GOT3 (cell line): ENCODE measurements at places on chromosomes 11 and 22.

- no peak for DNase-seq
Measured at GRCh38 chr22:24976442-24977218, 24.1 kb downstream of the KIAA1671 start.

DNA sequence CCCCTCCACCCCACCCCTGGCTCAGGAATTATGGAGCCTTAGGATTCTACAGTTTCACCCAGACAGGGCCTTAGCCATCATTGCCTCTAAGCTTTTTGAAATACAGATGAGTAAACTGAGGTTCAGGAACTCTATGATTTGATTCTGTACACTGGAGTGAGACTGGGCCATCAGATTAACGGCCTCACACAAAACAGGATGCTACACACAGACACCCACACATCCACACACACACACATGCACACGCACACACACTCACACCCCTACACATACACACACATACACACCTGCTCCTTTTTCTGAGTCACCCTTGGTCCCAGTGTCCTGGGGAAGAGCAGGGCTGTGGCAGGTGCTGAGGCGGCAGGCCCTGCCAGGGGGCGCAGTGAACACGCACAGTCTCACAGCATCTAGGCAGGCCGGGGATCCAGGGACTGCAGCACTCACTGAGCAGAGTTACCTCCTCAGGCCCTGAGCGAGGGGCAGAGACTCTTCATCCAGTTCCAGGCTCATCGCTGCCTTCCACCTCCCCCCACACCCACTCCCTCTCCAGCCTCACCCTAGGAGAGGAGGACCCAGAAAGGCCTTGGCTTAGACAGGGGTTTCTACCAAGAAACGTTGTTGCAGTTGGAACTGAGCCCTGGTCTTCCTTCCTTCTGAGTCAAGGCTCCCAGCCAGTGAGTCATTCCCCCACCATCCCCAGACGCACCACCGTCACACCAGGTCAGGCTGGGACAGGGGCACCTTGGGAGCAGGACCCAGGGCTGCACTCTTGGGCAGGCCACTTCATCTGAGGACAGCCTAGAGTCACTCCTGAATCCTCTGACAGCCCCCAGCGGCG, 89.8 kb upstream of the PARVA start:
- peak; percentile 48 for DNase-seq

GRCh38 chr22:43260331-43261231, 73.6 kb upstream of the TTLL12 start:
- no peak for DNase-seq

GRCh38 chr11:60995798-60996197, 24.3 kb downstream of the CD6 start:
- no peak for DNase-seq

DNA sequence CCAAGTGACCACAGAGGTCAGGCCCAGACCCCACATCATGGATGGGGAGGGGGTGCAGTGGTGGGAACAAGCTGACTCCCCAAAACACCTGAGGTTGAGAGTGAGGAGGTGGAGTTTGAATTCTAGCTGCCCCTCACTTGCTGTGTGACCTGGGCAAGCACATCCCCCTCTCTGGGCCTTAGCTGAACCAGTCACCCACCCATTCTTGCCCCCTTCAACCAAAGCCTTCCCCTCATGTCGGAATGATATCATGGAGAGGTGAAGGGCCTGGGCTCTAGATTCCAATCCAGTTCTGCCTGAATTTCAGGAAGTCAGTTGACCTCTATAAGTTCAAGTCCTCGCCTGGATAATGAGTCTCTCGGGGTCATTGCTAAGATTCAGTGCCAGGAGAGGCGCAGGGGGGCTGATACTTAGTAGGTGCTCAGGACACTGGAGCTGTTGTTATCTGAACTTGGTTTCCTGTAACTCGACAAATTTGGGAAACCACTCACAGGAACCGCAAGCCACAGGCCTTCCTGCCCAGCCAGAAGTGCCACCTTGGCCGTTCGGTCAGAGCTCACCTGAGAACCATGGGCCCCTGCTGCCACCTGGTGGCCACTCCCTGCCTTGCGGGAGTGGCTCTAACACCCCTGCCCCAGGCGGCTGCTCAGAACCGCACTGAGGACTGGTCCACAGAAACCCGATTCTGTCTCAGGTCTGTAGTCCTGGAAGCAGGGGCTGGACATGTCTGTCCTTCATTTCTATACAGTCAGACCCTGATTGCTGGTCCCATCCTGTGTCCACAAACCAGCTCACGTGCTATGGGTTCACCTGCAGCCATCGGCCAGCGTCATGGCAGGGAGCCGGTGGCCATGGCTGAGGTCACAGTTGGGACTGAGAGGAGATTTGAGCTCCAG, 6.9 kb downstream of the CDC42EP1 start:
- no peak for DNase-seq

DNA sequence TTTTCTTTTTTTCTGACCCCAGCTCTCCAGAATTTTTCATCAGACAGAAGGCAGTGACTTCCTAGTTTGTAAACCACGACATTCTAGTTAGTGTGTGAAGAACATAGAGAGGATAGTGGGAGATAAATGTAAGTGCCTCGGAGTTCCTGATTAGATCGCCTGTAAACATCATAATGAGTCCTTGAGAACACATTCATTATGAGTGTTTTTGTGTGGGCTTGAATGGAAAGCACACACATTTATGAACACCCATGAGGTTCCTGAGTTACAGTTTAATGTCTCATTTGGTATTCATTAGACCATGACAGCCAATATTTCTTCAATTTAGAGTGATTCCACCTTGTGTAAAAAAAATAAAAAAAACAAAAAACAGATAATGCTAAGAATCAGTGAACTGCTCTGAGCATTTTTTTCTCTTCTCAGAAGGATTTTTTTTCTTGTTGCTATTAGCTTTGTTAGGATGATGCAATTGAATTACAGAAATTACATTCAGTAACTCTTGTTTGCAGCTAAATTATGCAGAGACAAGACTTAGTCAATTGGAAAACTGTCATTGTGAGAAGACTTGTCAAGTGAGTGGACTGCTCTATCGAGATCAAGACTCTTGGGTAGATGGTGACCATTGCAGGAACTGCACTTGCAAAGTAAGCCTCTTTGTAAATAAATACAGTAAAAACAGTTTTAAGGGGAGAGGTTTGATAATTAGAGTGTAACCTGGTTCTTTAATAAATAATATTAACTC, 257.6 kb downstream of the NELL1 start:
- no peak for DNase-seq

DNA sequence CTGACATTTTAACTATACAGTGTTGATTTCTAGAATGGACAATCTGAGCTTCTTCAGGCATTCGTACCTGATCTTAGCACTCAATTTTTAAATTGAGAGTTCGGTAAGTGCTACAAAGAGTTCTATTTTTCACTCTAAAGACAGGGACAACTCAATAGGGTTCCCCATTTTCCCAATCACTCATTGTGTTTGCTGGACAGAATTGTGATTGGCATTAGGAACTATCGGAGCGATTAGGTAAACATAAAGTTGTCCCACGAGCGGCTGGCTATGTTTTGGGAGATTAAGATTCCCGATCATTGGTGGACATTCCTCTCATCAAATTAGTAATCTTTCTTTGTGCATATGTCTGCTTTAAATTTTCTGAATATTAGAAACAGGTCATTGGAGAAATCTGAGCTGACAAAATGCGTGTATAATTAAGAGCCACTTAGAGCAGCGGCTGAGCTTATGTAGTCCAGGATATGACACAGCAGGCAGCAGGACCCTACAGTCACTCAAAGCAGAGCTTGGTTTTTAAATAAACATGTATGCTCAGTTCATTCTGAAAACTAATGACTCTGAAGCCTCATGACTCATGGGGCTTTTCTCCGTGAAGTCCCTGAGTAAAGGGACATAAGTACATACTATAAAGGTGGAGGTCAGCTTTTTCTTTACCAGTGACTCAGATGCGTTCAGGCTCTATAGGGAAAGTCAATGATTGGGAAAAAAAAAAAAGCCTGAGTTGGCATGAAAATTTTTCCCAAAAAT, 109.4 kb downstream of the GRIA4 start:
- DNase-seq = no peak

DNA sequence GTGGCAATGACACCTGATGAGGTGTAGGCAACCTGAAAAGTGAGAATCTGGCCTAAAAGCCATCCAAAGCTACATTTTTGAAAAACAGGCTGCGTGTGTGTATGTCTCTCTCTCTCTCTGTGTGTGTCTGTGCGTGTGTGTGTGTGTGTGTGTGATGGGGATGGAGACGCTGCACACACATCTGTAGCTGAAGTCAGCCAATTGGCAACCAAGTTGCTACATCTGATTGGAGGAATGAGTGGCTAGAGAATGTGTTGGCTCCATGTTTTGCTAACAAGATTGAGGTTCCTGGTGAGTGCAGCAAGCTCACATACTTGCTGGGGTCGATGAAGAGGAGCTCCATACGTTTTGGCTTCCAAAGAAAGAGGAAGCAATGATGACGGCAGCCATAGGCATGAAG, 311.4 kb upstream of the NCAM1 start:
- DNase-seq = no peak

DNA sequence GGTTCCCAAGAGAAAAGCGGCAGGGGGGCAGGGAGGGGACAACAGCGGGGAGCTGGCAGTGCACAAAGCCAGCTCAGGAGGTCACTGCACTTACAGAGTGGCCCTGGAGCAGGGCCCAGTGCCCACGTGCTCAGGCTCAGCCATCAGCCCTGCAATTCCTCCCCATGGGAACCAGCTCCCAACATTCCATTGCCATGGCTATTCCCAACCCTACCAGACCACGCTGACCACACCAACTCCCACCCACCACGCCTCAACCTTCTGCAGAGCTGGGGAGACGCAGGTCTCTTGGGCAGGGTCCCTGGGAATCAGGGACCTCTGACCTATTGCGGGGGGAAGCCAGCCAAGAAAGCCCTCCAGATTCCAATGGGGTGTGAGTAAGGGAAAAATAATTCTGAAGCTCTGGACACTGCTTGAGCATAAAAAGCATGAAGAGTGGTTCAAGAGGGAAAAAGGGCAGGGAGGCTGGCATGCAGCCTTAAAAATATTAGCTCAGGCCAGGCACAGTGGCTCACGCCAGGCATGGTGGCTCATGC, 38.3 kb upstream of the TFIP11 start:
- peak; percentile 26 for DNase-seq

GRCh38 chr11:16611926-16612565, 126.4 kb upstream of the C11orf58 start:
- DNase-seq = no peak

DNA sequence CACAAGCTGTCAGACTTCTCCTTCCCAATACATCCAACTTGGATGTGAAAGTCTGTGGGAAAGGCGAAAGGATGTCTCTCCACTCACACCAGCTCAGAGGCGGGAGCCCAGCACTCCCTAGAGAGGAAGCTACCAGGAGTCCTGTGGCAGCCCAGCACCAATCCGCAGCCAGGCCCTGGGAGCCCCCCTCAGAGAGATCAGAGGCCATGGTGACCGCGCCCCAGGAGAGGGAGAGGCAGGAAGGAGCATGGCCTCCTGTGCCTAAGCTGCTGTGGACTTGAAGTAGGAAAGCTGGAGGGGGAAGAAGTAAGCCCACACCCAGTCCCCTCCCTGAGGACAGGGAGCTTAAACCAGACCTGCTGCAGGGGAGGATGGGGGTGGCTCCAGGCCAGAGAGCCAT, 24.4 kb upstream of the IGSF9B start:
- no peak for DNase-seq

- DNase-seq = peak; percentile 23
Measured at GRCh38 chr22:35150183-35151107, 84.5 kb downstream of the ISX start.

- no peak for DNase-seq
Measured at GRCh38 chr11:83990160-83990733, 704.1 kb upstream of the CCDC90B start.
